ENCODE measurements at places on chromosomes 2 and 18. TPM values are rescaled to one million over a fixed set of nuclear protein-coding genes. Genes with fewer than 3 reads are reported as not detected.

Gene CYP26B1
- total RNA-seq = not detected

Gene LPIN1
- total RNA-seq = 12.7 TPM

Gene C2orf78
- 0.07 TPM for total RNA-seq

Gene PLEKHH2
- total RNA-seq = 2.1 TPM

Gene RAD51AP2
- not detected for total RNA-seq

Gene KIAA2012
- total RNA-seq = not detected

Gene KANSL3
- total RNA-seq = 33.5 TPM

Gene TXNDC2
- 0.06 TPM for total RNA-seq

Gene DSG4
- not detected for total RNA-seq

Gene MROH2A
- not detected for total RNA-seq

Gene POTEJ
- not detected for total RNA-seq

Gene TMEM198
- 11.1 TPM for total RNA-seq

Data from G401 (cell line).